ENCODE measurements at places on chromosomes 11 and 22.
A peak's percentile ranks its signal among the peaks of the same experiment; 100 is the strongest.

- DNase-seq: no peak
These were observed 20.5 kb upstream of the MPPED1 start for GRCh38 chr22:43391306-43391705.

DNA sequence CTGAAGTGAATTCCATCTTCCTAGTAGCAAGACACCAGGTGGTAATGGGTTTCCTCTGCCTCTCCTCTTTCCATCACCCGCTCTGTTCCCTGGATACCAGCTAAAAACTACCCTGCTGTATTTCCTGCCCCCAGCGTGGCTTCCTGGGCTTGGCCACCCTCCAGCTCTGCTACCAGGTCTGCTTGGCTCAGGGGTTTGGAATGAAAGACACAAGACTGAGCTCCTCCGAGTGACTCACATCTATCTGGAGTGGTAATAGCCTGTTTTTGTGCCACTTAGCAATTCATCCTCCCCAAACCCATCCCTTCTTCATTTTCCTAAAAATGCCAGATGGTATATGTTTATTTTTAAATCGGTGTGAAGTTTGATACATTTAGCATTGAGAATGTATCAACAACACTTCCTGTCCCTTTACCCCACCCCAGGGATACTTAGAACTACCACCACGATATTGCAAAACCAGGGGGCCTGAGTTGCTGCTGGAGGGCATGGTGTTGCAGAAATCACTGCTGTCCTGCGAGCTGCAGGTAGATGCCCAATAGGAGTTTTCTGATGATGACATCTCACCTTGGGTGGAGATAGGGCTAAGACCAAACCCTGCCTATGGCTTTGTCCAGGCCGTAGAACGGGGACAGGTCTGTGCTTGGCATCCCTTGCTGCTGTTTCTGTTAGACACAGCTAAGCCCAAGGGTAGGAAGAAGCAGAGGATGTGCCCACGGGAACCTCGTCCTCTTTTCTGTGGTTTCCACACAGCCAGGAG lies 7.5 kb upstream of the MICAL3 start:
- DNase-seq: no peak

DNA sequence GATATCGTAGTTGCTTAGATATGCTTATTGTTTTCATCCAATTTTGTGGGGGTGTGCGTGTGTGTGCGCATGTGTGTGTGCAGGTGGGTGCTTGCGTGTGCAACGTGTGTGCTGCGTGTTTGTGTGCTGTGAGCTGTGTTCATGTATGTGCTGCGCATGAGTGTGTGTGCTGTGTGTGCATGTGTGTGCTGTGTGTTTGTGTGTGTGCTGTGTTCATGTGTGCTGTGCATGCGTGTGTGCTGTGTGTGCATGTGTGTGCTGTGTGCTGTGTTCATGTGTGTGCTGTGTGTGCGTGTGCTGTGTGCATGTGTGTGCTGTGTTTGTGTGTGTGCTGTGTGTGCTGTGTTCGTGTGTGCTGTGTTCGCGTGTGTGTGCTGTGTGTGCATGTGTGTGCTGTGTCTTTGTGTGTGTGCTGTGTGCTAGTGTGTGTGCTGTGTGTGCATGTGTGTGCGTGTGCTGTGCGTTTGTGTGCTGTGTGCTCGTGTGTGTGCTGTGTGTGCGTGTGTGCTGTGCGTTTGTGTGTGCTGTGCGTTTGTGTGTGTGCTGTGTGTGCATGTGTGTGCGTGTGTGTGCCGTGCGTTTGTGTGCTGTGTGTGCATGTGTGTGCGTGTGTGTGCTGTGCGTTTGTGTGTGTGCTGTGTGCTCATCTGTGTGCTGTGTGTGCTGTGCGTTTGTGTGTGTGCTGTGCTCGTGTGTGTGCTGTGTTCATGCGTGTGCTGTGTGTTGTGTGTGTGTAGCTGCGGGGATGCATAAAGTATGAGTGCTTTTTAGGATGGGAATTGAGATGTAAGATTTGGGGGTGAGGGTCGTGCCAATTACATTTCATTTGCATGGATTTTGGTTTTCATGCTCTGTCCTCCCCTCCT lies 7.6 kb downstream of the IGF2 start:
- no peak for DNase-seq

GRCh38 chr22:18983120-18983651 lies 47.1 kb upstream of the PRODH start:
- DNase-seq: no peak

- no peak for DNase-seq
These were observed 17.4 kb downstream of the AMOTL1 start for GRCh38 chr11:94785509-94785908.

DNA sequence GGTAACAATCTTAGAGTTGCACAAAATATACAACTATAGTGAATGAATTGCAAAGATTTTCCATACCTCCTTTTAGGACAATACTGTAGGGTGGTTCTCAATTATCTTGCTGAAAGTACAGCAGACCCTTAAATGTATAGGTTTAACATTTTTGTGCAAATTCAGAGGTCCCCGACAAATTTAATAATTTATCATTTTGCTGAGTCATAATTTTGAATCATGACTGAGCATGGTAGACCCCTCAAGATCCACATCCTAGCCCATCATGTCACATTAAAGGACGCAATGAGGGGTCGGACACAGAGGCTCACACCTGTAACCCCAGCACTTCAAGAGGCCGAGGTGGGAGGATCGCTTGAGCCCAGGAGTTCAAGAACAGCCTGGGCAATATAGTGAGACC lies 43.5 kb downstream of the OSBP start:
- no peak for DNase-seq

DNA sequence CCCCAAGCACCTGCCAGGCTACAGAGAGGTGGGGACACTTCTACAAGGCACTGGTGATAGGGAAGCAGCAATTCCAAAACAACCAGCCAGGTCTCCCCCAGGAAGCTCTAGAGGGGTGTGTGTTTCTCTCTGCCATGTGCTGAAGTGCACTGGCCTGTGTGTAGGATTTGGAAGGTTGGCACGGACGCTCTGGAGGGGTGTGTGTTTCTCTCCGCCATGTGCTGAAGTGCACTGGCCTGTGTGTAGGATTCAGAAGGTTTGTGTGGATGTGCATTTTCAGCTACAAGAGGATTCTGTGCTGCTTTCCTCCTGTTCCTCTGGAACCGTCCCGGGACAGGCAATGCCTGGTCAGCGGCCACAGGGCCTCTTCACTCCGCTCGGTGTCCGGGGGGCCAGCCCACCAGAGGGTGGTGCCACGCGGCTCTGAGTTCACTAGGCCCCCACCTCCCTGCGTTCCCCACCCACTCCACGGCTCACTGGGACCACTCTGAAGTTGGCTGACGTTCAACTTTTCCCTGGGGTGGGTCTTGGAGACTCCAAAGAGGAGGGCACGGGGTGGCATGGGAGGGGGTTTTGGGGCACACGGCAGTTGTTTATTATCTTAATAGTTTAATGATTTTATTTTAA lies 552.8 kb downstream of the BRD1 start:
- no peak for DNase-seq

DNA sequence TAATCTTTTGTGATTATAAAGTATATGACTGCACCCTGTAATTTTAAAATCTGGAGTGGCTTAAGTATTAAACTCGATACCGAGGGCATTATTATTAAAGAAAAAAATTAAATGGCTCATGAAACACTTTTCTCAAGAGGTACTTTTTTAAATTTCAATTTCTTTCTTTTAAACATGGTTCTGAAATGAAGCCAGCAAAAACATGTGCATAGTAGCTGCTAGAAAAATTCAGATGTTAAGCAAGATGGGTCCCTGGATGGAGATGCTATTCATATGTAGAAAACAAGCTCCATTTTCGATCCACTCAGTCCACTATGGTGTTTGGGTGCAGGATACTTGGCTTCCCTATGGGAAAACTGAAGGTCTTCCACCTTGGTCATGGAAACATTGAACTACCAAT lies 189.5 kb downstream of the PGR start:
- DNase-seq: no peak

DNA sequence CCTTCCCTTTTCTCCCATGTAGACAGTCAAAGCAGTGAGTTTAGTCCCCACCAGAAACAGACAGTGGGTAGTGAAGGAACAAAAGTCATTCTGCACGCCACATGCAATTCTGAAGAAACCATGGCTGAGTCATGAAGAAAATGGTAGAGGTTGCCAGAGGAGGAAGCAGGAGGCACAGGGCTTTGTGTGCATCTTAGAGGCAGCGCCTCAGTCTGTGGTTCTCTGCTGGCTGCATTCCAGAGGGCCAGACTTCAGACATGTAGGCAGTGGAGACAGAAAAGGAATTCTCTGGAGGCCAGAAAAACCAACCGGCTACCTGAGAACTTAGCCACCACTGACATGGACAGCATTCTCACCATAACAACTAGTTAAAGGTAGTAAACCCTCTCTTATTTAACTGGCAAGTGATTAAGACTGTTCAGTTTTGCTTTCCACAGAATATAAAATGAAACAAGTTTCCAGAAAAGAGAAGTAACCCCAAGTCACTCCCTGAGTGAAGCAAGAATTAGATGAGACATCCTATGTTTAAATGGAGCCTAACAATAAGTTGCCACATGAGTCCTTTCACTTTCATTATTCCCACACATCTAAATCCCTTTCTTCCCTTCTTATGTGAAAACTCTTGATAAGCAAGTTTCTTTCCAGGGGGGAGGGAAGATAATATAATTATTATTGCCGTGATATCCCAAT lies 556.1 kb downstream of the SOX6 start:
- DNase-seq: no peak

DNA sequence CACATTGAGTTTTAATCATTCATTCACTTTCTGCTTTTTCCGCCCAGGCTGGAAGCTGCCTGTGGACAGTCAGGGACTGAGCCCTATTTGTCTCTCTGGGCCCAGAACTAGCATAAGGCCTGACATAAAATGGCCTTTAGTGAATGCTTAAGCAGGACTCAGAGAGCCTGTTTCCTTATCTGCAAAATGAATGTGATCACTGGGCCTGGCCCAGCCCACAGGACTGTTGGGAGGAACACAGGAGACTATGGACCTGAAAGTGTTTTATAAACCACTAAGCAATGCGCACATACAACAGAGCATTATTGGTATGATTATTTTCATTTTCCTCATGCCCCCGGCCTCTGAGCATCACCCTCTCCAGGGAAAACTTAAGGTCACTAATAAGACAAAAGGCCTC lies 3.9 kb upstream of the MYH9 start:
- DNase-seq: no peak

- DNase-seq: no peak
These were observed 3.9 kb downstream of the JOSD1 start for GRCh38 chr22:38696606-38697424.

- no peak for DNase-seq
These were observed 103.3 kb upstream of the PARVA start for GRCh38 chr11:12274056-12274455.

DNA sequence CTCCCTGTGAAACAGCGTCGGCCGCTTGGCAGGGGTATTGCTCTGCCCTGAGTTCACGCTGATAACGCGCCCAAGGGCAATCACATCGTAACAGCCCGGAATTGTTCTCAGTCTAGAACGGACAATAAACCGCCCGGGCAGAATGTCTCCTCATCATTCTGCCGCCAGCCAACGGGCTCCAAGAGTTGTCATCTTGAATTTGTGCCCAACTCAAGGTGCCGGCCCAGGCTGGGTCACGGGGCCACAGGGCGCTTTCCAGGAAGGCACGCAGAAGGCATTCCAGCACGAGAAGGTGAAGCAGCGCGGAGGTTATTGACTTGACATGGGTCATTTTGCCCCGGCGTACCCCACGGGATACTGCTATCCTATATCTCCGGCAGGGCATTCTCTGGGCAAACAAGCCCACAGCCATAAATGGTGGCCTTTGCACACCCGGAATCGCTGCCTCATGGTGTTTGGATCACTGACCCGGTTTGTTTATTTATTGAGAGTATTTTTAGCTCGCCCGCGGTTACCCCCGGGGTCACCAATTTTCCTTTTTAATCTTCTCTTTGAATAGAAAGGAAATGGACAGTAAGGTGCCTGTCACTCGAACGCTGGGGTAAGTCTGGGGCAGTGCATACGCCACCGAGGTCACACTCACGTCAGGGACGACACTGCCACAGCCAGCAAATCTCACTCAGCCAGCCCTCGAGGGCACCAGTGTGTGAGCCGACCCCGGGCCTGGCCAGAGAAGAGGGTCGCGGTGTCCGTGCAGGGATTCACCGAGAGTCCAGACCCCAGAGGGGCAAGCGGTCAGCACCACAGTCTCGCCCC lies 72.4 kb upstream of the FGF3 start:
- no peak for DNase-seq

DNA sequence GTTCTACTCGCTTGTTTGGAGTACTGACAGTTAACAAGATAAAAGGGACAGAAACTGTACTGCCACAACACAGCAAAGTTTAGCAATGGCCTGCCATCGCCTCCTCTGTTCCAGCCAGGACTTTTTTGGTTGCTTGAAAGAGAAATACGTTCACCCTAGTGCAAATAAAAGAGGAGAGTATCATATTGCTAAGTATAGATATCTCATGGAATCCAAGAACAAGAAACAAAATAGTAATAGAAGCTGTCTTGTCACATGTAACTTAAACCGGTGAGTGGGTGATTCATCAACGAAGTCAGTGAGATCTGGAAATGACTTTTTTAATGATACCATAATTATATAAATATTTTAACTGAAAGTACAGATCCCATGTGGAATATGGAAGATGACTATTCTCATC lies 35.4 kb downstream of the SLC1A2 start:
- no peak for DNase-seq

DNA sequence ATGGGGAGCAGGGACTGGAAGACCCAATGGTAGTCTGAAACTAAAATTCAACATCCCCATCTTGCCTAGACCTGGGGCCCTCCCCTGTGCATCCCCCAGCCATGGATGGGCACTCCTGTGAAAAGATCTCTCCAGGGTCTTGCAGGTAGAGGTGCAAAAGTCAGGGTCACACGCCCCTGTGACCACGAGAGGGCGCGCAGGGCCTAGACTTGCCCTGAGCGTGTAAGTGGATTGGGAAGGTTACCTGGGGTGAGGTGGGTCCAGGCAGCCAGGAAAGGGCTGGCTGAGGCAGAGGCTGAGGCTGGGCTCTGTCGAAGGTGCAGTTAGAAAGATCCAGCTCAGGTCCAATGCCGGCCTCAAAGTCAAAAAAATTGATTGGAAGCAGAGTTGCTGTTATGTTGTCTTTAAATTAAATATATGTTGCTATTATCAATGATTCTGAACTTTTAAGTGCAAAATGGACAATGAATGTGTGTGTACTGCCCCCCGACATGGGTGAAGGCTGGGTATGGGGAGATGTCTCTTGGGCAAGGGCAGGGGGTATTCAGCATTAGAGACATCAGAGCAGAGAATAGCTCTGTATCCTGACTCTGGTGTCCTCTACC lies 4.8 kb upstream of the POU2F3 start:
- peak; percentile 38 for DNase-seq

DNA sequence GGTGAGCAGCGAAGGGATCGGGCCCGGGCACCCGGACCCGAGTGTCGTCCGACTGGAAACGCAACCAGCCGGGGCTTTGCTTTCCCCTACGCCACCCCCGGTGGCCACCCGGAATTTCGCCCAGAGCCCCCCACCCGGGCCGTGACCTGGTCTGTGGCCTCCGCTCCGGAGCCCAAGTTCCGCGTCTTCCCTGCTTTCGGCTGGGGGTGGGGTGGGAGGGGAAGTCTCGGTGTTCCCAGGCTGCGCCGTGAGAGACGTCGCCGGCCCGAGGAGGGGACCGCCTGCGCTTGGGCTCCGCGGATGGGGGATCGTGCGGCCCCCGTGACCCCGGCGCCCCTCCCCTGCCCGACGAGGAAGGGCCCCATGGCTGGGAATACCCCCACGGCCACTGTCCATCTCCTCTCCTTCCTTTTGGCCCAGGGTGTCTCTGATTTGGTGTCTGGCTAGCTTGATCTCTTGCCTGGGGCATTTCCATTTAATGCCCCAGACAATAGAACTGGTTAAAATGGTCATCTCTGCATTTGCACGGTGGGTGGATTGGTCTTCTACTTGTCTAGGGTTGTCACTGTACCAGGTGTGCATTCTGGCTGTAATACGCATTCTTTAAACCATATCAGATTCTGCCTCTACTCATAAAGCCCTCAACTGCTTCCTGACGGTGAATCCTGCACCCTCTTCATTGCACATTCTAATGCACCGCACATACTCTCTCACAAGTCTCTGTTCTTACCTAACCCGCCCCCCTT lies 789 bp downstream of the SIK2 start:
- DNase-seq: no peak
